ENCODE measurements at places on chromosomes 16 and 17.

DNA sequence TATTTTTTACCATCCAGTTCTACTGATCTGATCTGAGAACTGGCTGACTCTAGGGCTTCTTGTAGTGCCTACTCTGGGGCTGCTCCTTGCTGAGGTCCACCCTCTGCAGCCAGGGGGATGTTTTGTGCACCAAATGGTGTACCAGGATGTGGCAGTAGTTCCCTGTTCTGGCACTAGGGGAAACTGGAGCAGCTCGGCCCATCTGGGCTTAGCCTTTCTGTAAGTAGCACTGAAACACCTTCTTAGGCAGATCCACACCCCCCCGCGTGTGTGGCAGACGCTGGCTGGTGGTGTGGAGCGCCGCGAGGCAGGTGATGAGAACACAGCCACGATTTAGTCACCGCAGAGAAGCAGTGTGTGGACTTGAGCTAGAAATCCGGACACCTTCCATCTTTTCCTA is 17.0 kb downstream of the DUSP14 start:
- no peak for DNase-seq

- DNase-seq = peak; percentile 95
Observed at GRCh38 chr17:794876-795275, 12.7 kb downstream of the MRM3 start.

GRCh38 chr16:75244844-75245758 is 6.3 kb downstream of the BCAR1 start:
- peak; percentile 96 for DNase-seq

DNA sequence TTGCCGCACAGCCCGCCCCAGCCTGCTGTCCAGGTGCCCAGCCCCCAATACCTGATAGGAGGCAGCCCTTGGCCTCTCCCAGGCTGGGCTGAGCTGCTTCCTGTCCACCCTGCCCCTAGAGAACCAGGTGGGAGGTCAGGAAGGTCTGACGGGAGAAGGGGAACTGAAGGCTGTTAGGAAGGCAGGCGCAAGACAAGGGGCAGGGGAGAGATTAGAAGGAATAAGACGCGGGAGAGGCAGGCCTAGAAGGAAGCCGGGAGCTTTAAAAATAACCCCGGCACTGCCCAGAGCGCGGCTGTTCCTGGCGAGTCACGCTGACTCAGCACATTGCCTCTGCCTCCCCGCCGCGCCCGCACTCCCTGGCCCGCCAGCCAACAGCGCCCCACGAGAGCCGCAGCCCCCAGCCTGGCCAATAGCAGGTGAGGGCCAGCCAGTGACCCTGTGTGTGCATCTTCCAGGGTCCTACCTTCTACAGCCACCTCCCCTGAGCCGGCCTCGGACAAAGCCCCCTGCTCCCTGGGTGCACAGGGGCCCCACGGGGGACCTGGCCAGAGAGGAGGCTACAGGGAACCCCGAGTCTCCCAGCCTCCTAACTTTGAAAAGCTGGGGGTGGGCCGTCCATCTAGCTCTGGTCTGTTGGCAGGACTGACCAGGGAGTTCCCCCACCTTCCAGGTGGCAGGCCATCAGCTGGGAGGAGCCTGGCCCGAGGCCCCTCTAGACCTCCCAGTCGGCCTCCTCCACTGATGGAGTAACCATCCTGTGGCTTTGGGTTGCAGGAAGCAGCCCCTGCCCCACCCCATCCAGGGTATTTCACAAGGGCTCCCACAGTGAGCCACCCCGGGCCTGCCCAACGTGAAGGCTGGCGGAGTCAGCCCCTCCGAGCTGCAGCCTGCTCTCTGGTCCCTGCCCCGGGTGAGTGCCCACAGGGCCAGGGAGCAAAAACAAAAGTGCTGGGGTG is 4.0 kb downstream of the MAFG start:
- peak; percentile 71 for DNase-seq

- DNase-seq = peak; percentile 18
Observed at GRCh38 chr16:28491230-28491969, 474 bp downstream of the CLN3 start.

- DNase-seq = peak; percentile 76
Observed at GRCh38 chr17:67639979-67640378, 77.8 kb upstream of the NOL11 start.

DNA sequence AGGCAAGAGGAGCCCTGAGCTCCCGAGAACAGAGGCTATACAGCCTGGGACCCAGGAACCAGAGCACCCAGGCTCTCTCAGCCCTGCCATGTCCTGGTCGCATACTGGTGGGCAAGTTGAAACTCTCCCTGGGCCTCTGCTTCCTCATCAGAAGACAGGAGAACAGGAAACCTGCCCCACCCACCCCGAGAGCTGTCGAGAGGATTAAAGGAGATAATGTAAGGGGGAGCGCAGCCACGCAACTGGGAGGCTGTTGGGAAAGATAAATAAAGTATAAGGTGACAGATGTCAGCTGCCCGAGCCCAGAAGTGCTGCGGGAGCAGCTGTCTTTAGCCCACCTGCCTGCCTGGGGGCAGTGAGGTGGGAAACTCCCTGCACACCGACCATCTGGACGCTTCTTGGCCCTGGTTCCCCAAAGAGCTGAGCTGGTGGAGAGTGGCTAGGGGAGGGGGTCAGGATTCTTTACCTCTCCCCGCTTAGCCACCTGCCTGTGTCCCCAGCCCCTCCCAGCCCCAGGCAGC is 6.8 kb downstream of the KIF19 start:
- peak; percentile 82 for DNase-seq
